ENCODE measurements at places on chromosomes 12 and 14. TPM values are rescaled to one million over a fixed set of nuclear protein-coding genes. Genes with fewer than 3 reads are reported as not detected.

GRCh38 chr12:125304029-125304428 is 238.8 kb downstream of the AACS start:
- DNase-seq, result no peak

DNA sequence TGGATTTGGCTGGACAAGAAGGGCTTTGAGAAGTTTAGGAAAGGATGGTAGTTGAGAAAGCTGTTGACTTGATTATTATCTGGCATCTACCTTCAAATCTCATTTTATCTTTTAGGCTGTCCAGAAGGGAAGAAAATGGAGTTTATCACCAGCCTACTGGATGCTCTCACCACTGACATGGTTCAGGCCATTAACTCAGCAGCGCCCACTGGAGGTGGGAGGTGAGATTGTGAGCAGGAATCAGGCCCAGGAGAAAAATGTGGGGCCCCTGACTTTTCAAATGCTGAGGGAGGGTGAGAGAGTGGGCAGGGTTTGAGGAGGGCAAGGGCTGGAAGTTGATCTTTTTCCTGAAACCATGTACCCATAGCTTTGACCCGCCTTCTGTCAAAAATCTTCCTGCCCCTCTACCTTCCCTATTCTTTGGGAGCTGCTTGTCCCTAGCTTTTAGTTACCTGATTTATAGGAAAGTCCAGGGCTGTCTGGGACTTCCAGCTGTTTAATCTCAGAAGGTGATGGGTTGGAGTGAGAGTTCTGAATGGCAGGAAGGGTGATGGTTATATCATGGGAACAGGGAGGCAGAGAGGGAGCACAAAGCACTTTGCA is 134.2 kb downstream of the SMOC1 start:
- DNase-seq, result no peak

DNA sequence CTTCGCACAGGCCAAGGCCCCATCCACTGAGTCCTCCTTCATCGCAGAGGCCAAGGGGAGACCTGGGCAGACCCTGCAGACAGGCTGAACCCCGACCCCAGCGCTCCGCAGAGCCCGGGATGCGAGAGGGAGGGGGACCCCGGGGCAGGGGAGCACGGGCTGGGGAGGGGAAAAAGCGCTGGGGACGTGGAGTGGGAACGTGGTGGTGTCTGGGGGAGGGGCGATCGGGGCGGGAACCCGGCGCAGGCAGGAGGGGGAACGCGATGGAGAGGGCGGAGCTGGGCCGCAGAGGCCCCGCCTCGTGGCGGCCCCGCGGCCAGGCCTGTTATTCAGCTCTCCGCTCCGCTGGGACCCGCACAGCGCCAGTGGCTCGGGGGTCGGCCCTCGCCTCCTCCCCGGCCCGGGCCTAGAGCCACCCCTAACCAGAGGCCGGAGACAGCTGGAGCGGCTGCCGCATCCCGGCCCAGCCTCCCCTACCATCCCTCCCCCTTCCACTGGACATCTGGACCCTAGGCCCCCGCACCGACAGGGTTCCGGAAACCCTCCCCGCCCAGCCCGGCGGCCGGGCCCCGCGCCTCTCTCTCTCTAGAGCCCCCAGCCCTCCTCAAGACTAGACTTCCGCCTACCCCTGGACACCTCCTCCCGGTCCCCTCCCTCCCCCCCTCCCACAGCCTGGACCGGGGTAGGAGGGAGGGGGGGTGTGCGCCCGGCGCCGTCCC is at the start of gene ARHGEF25:
Gene ARHGEF25 (plus strand): TSS at position 328 of the 719 bp plus-strand sequence. CDS start 460 bp downstream, outside the sequence.
- peak; percentile 56 for DNase-seq

- DNase-seq, result no peak
Measured at GRCh38 chr12:119556854-119557253, 36.7 kb upstream of the TMEM233 start.

DNA sequence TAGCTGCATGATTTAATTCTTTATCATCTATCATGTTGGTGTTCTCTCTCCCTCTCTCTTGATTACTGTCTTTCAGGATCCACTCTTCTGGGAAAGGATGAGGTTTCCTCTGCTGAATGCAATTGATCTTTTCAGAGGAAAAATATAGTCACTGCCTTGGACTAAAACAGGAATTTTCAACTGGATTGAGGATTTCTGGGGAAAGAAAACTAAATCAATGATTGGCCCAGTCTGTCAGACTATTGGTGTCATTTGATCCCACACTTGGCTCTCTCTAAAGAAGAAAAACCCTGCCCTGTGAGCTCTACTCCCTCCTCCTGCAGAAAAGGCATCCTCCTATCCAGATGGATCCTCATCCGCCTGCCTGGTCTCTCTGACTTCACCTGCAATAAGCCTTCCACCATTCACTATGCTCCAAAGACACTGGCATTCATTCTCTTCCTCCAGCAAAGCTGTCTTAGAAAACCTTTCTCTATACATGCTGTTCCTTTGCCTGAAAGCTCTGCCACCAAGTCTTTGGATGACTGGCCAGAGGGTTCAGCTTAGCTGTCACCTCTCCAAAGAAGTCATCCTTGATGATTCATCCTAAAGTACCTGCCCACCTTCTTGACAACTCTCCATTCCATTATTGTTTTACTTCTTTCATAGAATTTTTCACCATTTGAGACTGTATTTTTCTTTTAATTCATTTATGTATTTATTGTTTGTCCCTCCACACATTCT is 127.7 kb upstream of the CAND1 start:
- DNase-seq, result no peak

GRCh38 chr12:49680075-49680474 is 27.1 kb downstream of the FMNL3 start:
- no peak for DNase-seq

DNA sequence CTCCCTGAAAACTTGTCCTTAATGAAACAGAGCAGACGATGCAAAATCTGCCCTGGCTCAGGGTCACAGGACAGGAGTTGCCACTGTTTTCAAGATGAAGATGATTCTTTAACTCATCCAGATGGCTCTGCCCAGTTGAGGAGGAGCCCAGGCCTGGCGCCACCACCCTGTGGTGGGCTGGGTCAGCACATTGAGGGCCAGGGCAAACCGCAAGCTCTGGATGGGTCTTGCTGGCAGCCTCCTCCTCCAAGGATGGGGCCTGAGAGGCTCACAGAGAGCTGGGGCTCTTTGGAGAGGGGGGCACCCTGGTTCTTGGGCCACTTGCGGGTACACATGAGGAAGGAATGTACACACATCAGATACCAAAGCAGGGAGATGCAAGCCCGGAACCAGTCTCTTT is 158.2 kb downstream of the NUAK1 start:
- no peak for DNase-seq

DNA sequence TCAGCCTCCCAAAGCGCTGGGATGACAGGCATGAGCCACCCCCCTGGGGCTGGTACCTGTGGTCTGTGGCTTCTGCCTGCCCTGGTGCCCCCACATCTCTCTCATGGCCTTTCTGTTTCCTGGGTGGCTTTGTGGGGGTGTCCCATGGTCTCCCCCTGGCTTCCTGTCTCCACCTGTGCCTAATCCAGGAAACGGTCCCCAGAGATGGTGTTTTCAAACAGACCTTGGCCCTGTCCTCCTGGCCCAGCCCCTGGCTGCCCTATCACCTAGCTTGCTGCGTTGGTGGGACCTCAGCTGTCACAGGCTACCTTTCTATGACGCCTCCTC is 18.1 kb downstream of the MEG3 start:
- no peak for DNase-seq

- no peak for DNase-seq
Measured at GRCh38 chr12:59689776-59690175, 93.9 kb downstream of the SLC16A7 start.

GRCh38 chr14:88195676-88196075 is 127.4 kb downstream of the KCNK10 start:
- no peak for DNase-seq

GRCh38 chr12:67449591-67450052 is 180.5 kb downstream of the CAND1 start:
- DNase-seq, result no peak

DNA sequence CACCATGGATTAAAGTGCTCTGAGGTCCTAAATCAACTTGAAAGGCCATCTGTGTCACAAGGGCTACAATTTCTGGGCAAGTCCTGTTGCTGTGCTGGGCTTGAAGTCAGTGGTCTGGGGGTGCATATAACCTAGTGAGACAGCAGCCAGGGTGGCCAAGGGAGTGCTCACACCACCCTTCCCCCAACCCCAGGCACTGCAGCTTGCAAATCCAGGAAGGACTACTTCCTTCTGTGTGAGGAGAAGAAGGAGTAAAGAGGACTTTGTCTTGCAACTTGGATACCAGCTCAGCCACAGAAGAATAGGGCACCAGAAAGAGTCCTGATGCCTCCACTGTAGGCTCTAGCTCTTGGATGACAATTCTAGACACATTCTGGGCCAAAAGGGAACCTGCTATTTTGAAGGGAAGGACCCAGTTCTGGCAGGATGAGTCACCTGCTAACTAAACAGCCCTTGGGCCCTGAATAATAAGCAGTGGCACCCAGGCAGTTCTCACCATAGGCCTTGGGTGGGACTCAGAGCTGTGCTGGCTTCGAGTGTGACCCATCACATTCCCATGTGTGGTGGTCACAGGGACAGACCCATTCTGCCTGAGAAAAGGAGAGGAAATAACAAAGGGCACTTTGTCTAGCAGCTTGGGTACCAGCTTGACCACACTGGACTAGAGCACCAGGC is 32.6 kb upstream of the DHRS7 start:
- peak; percentile 49 for DNase-seq

- DNase-seq, result no peak
Measured at GRCh38 chr12:105467710-105468366, 137.3 kb downstream of the C12orf75 start.

- peak; percentile 23 for DNase-seq
Measured at GRCh38 chr12:24788886-24789285, 160.0 kb downstream of the BCAT1 start.

DNA sequence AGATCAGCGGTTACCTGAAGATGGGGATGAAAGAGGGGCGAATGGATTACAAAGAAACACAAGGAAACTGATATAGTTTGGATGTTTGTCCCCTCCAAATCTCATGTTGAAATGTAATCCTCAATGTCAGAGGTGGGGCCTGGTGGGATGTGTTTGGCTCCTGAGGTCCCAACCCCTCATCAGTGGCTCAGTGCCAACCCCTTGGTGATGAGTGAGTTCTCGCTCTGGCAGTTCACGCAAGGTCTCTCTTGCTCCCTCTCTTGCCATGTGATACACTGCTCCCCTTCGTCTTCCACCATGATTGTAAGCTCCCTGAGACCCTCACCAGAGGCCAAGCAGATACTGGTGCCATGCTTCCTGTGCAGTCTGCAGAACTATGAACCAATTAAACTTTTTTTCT is 28.0 kb downstream of the ITGA7 start:
- no peak for DNase-seq

- DNase-seq, result no peak
Measured at GRCh38 chr12:91928501-91928900, 217.1 kb downstream of the BTG1 start.

GRCh38 chr14:77151245-77151644 is 9.7 kb upstream of the ZDHHC22 start:
- no peak for DNase-seq

- peak; percentile 75 for DNase-seq
Measured at GRCh38 chr14:32006263-32007110, 70.6 kb upstream of the ARHGAP5 start.

GRCh38 chr12:107668320-107669098 is 17.1 kb upstream of the PWP1 start:
- DNase-seq, result no peak

DNA sequence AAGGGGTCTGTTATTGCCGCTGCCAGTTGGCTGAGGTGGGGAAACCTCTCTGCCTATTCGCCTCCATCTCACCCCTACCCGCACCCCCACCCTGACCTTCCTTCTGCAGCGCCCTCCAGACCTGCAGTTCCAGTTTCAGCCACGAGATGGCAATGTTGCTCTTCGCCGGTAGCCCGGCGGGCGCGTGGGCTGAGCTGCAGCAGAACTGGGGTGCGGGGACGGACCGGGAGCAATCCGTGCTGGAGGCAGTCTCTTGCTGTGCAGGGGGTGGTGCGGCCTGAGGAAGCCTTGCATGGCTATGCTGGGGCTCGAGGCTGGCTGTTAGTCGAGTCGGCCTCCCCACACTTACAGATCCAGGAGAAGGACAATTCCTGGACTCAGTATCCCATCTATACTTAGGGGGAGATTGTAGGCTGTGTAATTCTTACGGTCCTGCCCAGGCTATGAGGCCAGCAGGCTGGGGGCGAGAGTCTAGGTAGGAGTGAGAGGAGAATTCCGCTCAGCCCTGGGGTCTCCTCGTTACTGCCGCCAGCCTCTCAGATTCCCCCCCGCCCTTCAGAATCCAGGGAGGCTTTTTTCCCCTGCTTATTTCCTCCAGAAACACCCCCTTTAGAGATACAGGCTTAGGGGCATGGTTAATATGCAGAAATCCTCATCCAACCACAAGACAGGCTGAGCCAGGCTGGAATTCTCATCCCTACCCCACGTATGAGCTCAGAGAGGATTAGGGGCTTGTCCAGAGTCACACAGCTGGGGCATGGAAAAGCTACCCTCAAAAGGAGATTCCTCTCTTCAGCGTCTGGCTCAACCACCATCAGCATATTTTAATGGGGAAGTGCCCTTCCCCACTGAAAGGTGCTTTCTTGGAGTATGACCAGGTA is 118.2 kb downstream of the AACS start:
- DNase-seq, result peak; percentile 59

DNA sequence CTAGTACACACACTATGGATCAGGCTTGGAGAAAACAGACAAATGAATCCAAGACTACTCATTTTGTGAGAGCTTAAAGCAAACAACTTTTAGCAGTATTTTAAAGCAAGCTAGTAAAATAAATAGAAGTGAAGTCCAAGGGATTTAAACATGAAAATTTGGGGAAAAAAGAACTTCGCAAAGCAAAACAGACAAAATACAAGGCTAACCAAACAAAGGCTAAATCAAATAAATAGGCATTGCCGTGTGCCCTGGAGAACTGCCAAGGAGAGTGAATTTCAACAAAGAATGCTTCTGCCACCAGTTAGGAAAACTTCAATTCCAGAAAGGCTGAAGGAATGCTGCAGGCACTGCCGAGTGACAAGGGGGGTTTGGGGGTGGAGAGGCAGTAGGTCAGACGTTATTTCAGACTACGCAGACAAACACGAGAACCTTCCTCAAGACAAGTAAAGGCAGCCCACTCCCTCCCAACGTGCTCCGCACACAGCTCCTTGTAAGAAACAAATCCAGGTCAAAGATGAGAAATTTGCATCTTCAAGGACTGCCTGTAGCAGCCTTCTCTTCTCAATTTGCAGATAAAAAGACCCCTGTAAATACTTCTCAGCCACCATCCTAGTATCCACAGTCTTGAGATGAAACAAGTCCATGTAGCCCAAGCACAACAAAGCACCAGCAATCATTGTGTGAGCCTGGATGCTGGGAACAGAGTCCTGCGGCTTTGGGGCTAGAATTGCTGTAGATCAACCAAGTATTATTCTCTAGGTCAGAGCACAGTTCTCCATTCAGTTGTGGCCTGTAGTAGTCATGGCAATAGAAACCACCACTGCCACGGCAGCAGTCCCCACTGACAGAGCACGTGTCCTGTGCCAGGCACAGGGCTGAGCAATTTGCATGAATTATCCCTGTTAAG is 43.3 kb downstream of the EFCAB11 start:
- DNase-seq, result peak; percentile 67

GRCh38 chr12:104683831-104684503 is 227.2 kb downstream of the CHST11 start:
- no peak for DNase-seq

- no peak for DNase-seq
Measured at GRCh38 chr12:87047691-87048090, 791.5 kb upstream of the MGAT4C start.

The TMEM52B gene
- total RNA-seq, result not detected

The RERG gene
- total RNA-seq, result not detected

The RHOJ gene
- 0.12 TPM for total RNA-seq

The ADSS1 gene
- 3.2 TPM for total RNA-seq

The KRT83 gene
- not detected for total RNA-seq

The SLC39A2 gene
- not detected for total RNA-seq

The REC8 gene
- 1.1 TPM for total RNA-seq
